T-helper 17 cell (primary cell): ENCODE measurements at places on chromosomes 1 and 21.

GRCh38 chr1:214990619-214991018 lies 91.9 kb upstream of the KCNK2 start:
- no peaks in the 10 kb centered on the region for H3K4me1 ChIP-seq
- no peak for DNase-seq
- no peak overlapping the region for H3K27ac ChIP-seq
- no peaks in the 10 kb centered on the region for H3K36me3 ChIP-seq
- H3K4me3 ChIP-seq = no peak overlapping the region

DNA sequence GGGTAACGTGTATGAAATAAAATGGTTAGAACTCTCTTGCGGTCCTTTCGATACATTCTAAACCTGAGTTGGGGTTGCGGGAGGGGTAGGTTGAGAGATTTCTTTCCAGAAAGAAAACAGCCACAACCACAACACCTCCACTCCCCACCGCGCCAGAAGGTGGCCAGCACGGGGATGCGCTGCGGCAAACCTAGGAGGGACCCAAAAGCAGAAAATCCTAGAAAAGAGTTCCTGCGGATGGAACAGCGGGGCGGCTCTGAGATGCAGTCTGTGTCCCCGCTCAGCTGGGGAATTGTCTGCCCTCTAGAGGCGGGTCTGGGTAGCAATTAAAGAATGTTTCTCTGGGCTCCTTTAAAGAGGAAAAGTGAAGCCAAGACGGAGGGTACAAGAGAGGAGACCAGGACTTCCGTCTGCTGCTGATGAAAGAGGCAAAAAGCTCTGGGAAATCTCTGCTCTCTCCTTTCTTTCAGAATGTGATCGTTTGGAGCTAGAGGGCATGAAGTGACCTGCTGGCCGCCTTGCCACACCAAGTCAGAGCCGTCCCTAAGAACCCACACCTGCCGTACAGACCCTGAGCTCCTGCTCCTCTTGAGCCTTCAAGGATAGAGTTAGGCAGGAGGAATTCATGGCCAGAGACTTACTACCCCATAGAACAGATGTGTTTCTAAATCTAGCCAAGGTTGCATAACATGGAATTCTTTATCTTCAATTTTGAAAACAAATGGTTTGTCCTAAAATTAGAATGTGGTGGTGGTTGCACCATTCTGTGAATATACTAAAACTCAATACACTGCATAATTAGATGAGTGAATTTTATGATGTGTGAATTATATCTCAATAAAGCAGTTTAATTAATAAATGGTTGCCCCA lies 46.5 kb upstream of the COA6 start:
- peaks cover 20% of the 10 kb centered on the region for H3K4me1 ChIP-seq
- H3K36me3 ChIP-seq = peaks cover 3% of the 10 kb centered on the region
- peaks cover 44% of the 10 kb centered on the region for H3K27me3 ChIP-seq
- peak; percentile 52 for DNase-seq

DNA sequence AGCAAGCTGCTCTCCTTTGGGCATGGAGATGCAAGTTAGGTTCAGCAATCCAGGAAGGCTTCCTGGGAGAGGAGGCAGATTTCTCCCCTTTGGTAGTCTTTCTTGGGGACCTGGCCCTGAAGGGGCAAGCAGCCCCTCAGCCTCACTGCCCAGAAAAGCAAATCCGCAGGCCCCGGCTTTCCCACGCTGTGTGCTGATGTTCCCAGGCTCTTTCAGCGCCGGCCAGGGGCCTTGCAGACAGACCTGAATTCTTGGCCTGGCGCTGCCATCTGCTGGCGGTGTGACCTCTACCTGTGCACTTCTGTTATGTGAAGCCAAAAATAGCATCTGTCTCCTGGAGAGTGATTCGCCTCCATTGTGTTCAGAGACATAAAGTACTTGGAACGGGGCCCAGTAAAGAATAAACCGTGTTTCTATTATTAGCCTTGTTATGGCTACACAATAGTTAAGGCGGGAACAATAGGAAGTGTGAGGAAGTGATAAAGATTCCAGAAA lies 64.8 kb downstream of the ALPL start:
- DNase-seq = no peak
- no peaks in the 10 kb centered on the region for H3K4me1 ChIP-seq
- no peak overlapping the region for H3K4me3 ChIP-seq
- no peak overlapping the region for H3K27ac ChIP-seq
- H3K36me3 ChIP-seq = no peaks in the 10 kb centered on the region

- no peak for DNase-seq
- H3K27ac ChIP-seq = no peak overlapping the region
- no peaks in the 10 kb centered on the region for H3K36me3 ChIP-seq
- H3K27me3 ChIP-seq = no peaks in the 10 kb centered on the region
- peaks cover 38% of the 10 kb centered on the region for H3K4me1 ChIP-seq
These were observed 34.8 kb downstream of the CD34 start for GRCh38 chr1:207876131-207876530.

DNA sequence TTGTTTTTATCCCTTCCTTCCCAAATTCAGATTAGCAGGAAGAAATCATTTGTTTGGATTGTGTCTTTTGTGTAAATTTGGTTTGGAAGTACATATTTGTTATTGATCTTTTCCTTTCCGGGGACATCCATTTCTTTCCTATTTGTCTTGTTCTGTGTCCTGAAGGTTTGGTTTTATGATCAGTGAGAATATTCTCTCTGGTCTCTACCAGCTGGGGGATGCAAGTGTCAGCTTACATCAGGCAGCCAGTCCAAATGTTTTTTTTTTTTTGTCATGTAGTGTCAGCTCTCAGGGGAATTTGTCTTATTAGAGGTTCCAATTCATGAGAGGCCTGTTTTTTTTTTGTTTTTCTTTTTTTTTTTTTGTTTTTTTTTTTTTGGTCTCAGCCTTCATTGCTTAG lies 479.2 kb upstream of the LRRC7 start:
- no peaks in the 10 kb centered on the region for H3K27me3 ChIP-seq
- DNase-seq = no peak
- H3K36me3 ChIP-seq = no peaks in the 10 kb centered on the region
- no peaks in the 10 kb centered on the region for H3K4me1 ChIP-seq
- no peak overlapping the region for H3K4me3 ChIP-seq

DNA sequence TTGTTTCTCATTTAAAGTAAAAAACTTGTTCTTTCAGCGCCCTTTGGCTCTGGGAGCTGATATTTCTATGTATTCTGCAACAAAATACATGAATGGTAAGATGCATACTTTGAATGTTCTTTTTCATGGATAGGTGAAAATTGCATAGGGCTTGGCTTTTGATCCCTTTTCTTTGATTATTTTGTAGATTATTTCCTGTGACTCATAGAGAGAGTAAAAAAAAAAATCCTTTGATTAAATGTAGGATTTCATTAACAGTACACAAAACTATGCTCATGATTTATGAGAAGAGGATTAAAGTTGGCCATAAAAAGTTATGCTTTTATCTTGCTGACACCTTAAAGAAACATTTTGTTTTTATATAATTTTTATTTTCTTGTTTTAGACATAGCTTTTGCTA lies 18.7 kb downstream of the CTH start:
- H3K27ac ChIP-seq = no peak overlapping the region
- peaks cover 15% of the 10 kb centered on the region for H3K36me3 ChIP-seq
- H3K27me3 ChIP-seq = no peaks in the 10 kb centered on the region
- peaks cover 6% of the 10 kb centered on the region for H3K4me1 ChIP-seq
- no peak overlapping the region for H3K4me3 ChIP-seq

DNA sequence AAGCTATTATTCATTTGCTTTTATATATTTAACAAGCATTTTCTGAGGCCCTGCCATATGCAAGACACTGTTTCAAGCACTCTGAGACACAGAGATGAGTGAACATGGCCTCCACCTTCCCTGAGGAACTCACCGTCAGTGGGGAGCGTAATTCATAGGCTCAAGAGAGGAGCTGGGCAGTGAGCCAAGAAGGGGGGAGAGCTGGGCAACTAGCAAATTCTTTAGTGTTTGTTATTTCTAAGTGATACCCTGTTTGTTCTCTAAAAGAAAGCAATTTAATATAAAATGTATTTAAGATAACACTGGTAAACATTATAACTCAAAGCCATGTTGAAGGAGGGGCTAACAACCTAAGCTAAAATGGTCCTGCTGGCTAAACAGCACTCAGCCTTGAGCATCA lies 119.2 kb upstream of the NGF start:
- no peaks in the 10 kb centered on the region for H3K36me3 ChIP-seq
- no peak overlapping the region for H3K27ac ChIP-seq
- DNase-seq = no peak

GRCh38 chr1:192702212-192702902 lies 66.4 kb downstream of the RGS13 start:
- DNase-seq = no peak
- no peak overlapping the region for H3K4me3 ChIP-seq
- H3K27me3 ChIP-seq = no peaks in the 10 kb centered on the region
- H3K4me1 ChIP-seq = peaks cover 9% of the 10 kb centered on the region
- no peaks in the 10 kb centered on the region for H3K36me3 ChIP-seq
- no peak overlapping the region for H3K27ac ChIP-seq

DNA sequence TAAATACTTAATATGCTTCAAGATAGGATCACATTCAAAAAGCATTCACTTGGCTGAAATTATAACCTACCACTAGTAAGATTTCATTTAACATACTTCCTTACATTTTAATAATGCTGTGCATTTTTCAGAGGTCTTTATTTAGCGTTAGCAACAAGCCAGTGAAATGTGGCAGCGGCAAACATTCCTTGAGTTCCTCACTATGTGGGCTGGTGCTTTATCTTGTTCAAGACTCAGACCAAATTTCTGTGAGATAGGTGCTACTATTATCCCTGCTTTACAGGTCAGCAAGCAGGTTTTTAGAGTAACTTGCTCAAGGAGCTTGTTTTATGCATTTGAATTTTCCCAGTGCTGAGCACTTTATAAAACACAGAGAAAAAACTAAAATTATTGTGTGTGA lies 132.7 kb downstream of the PLPPR4 start:
- no peaks in the 10 kb centered on the region for H3K36me3 ChIP-seq
- DNase-seq = no peak
- H3K27me3 ChIP-seq = peaks cover 25% of the 10 kb centered on the region
- H3K4me1 ChIP-seq = no peaks in the 10 kb centered on the region
- no peak overlapping the region for H3K27ac ChIP-seq

GRCh38 chr1:37479255-37480124 lies 5.1 kb downstream of the ZC3H12A start:
- H3K27ac ChIP-seq = peak overlapping the region; percentile 99
- DNase-seq = peak; percentile 63
- H3K4me1 ChIP-seq = peaks cover 38% of the 10 kb centered on the region
- peak overlapping the region; percentile 97 for H3K4me3 ChIP-seq

DNA sequence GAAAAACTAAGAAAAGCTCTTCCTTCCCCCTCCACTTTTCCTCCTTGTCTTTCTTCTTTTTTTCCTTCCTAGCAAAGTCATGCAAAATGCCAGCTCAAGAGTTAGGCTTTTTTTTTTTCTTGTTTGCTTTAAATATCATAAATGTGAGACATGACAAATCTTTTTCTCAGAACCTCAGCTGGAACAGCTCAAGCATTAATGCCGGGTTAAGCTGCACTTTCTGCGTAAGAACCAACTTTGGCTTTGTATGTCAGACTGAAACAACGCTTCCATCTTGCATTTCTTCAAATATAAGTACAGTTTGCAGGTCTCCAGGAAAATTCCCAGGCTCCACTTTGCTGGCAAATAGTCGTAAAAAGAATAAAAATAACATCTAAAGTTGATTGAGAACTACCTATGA lies 20.7 kb upstream of the LMO4 start:
- no peak overlapping the region for H3K4me3 ChIP-seq
- peaks cover 2% of the 10 kb centered on the region for H3K36me3 ChIP-seq
- no peak overlapping the region for H3K27ac ChIP-seq
- H3K27me3 ChIP-seq = peaks cover 34% of the 10 kb centered on the region

- H3K4me1 ChIP-seq = peaks cover 6% of the 10 kb centered on the region
- no peak for DNase-seq
- no peak overlapping the region for H3K27ac ChIP-seq
- no peak overlapping the region for H3K4me3 ChIP-seq
- peaks cover 33% of the 10 kb centered on the region for H3K27me3 ChIP-seq
These were observed 6.8 kb upstream of the KIAA1614 start for GRCh38 chr1:180905927-180906326.

GRCh38 chr1:241499910-241500309 lies 19.6 kb downstream of the FH start:
- no peak for DNase-seq
- H3K36me3 ChIP-seq = peaks cover 31% of the 10 kb centered on the region
- peak overlapping the region; percentile 19 for H3K27ac ChIP-seq
- H3K4me3 ChIP-seq = no peak overlapping the region
- H3K4me1 ChIP-seq = peaks cover 13% of the 10 kb centered on the region

DNA sequence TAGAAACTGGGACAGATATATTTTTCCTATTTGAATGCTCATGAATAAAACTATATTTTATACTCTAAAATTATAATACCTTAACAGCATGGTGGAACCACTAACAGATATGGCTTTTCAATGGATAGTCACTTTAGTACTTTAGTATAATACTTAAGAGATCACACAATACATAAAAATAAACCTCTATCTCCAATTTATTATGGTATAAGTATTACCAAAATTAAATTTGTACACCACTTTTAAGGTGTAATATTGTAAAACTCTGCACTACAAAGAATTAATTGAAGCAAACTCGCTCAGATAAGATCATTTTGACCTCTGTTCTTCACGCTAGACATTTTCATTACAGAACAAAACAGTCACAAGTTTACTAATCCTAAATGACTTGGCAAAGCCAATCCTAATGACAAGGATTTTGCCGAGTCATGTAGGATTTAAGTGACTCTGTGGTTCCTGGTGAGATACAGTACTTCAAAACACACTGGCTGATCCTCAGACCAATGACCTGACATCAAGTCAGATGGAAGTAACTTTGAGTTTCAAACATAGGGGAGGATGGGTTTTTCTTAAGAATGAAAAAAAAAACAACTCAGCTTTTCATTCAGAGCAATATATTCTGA lies 200.6 kb downstream of the SMYD3 start:
- H3K4me3 ChIP-seq = no peak overlapping the region
- DNase-seq = no peak
- H3K4me1 ChIP-seq = no peaks in the 10 kb centered on the region
- no peaks in the 10 kb centered on the region for H3K27me3 ChIP-seq
- no peaks in the 10 kb centered on the region for H3K36me3 ChIP-seq

DNA sequence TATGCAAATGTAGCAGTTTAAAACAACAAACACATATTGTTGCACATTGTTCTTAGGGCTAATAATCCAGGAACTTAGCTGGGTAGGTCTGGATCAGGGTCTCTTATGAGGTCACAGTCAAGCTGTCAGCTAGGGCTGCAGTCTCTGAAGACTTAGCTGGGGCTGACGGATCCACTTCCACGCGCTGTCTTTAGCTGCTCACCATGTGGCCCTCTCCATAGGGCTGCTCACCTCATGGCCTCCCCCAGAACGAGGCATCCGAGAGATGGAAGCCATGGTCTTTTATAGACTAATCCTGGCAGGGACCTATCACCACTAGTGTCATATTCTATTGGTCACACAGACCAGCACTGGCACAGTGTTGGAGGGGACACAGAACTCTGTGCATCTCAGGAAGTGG lies 8.7 kb upstream of the OXCT2 start:
- no peak for DNase-seq
- peaks cover 18% of the 10 kb centered on the region for H3K27me3 ChIP-seq
- no peaks in the 10 kb centered on the region for H3K36me3 ChIP-seq
- no peak overlapping the region for H3K4me3 ChIP-seq
- no peak overlapping the region for H3K27ac ChIP-seq

DNA sequence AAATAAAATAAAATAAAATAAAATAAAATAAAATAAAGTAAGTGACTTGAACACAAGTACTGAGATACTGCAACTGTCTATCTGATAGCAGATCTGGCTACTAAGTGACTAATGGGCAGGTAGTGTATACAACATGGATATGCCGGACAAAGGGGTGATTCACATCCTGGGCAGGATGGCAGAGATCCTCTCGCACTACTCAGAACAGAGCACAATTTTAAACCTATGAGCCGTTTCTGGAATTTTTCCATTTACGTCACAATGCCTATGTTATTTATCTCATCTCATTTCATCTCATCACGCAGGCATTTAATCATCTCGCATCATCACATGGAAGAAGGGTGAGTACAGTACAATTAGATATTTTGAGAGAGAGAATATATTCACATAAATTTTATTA lies 233.3 kb upstream of the COA6 start:
- peaks cover 29% of the 10 kb centered on the region for H3K27me3 ChIP-seq
- H3K4me3 ChIP-seq = no peak overlapping the region
- no peak for DNase-seq
- H3K4me1 ChIP-seq = no peaks in the 10 kb centered on the region
